Activated CD4-positive, alpha-beta T cell treated with anti-CD3 and anti-CD28 coated beads, Interleukin-2, amount 50 U/mL, for 16 hours (primary cell): ENCODE measurements at places on chromosomes 3 and 15.

GRCh38 chr3:108516881-108517280, 6.5 kb upstream of the MYH15 start:
- no peak for DNase-seq

DNA sequence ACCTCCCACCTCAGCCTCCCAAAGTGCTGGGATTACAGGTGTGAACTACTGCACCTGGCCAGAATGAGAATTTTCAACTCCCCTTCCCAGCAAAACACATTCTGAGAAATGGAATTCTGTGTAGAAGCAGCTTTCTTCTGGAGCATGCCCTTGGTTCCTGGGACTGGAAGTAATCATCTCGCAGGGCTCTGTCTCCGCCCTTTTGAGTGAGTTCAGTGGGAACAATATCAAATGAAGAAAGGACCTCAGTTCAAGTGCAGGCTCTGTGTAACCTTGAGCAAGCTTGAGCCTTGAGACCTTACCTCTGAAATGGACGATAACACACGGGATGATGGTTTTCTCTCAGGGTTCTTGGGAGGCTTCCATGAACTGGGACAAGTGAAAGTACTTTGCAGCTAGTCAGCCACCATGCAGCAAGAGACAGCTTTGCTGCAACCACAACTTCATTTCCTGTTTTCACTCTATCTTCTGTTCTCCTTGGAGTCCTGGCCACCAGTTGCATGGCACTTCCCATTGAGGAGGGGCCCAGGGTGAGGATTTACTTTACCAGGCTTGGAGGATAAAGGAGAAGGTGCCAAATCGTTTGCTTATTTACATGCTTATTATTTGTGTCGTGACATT, 35.7 kb upstream of the IGF1R start:
- DNase-seq: no peak

DNA sequence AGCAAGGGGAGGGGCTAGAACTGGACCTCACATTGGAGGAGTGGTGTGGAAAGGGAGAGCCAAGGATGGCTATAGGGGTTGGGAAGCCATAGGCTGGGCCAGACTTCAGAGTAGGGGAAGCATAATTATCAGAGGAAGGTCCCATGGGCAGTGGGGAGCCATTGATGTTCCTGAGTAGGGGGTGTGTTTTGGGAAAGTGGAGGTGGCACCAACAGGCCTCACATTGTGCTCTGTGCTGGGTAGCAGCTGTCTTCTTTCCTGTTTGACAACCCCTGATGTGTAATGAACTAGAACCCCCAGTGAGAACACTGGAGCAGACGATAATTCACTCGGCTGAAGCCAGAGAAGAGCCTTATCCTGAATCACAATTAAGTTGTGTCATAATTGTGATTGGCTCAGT, 41.2 kb downstream of the SLC6A11 start:
- no peak for DNase-seq

DNA sequence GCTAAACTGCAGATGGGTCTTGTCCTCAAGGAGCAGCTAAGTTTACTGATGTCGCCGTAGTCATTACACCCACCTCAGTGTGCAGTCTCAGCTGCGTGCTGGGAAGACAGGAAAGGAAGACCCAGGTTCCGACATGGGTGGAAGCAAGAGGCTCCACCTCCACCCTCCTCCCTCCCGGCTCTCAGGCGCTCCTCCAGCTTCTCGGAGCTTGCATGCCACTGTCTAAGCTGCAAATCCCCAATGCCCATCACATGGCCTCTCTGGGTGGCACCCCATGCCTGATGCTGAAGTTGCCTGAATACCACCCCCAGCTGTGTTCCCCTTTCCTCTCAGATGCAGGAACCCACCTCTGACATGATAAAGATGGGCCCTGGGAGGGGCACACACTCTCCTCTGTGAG, 58.5 kb downstream of the MGLL start:
- no peak for DNase-seq

GRCh38 chr3:72112435-72112834, 327.5 kb upstream of the PROK2 start:
- no peak for DNase-seq

DNA sequence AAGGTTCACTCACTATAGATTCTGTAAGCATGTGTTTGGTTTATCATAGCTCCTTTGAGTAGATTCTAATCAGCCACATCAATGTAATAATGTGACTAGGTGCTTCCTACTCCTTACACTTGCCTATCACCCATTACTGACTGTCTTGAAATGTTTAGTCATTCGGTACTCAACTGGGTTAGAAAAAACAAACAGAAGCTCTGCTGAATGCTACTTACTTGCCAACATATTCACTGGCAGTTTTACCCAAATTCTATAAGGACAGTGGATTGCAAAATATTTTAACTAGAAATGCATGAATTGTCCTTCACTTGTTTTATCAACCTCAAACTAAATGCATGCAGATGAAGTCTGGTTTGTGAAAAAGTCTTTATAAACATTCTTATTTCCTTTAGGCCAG, 352.1 kb upstream of the ALCAM start:
- DNase-seq: no peak

GRCh38 chr3:141280086-141280485, 48.5 kb downstream of the PXYLP1 start:
- no peak for DNase-seq

DNA sequence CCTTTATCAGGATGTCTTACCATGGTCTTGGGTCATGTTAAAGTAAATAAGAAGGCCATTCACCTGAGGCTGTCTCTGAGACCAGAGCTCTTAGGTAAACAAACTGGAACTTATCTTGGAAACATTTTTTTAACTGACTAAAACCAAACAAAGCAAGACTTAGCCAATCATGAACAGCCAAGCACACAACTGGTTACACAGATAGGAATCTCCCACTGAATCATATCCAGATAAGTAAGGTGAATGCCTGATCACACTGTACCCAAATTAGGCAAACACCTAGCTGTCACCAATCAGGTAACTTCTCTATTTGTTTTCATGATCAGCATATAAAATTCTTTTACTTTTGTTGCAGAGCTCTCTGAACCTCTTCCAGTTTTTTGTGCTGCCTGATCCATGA, 205.4 kb downstream of the CNTN3 start:
- no peak for DNase-seq

DNA sequence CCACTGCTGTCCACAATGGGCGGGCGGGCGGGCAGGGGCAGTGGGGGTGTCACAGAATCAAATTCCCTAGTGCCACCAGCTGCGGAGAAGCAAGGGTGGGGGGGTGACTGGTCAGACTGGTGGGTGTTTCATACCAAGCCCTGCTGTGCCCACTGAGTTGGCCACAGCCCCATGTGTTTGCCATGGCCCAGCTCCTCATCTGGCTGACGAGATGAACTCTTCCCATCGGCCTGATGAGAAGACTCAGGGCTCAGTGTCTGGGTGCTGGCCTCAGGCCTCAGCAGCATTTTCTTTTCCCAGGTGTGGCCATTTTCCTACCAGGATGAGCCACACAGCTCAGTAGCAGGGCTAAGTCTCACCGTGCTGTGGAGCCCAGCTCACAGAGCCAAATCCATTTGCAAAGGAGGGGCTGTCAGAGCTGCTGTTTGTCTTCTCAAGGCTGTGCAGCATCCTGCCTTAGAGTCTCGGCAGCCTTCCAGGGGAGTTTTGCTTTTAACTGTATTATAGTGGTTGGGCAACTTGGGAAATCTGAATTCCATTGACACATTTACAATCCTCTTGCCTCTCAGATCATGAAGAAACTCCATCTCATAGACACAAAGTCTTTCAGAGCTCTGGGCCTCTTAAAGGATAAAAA, 176.8 kb downstream of the ABHD5 start:
- no peak for DNase-seq

GRCh38 chr3:43923104-43923882, 232.6 kb downstream of the ABHD5 start:
- no peak for DNase-seq

GRCh38 chr15:88419830-88420229, 47.4 kb downstream of the MRPL46 start:
- DNase-seq: peak; percentile 79
